ENCODE measurements at places on chromosomes 6 and 20.

DNA sequence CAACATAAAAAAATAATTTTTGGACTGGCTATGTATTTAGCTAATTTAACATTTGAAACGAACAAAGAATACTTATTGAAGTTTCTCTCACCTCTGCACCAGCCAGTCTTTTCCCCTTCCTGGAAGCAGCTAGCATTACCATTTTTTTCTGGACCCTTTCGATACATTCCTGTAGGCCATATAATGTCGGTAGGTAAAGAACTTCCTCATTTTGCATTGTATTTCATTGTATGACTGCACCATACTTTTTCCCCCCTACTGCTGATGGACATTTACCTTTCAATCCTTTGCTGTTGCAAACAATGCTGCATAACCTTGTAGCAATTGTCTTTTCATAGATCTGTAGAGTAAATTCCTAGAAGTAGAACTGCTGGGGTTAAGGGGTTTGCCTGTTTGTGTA is 17.6 kb downstream of the CBFA2T2 start:
- DNase-seq, result peak; percentile 24

GRCh38 chr6:155455766-155456165 is at the start of gene NOX3:
TSS of gene NOX3 (minus strand) at chr6:155455839. CDS start at chr6:155455800, 39 bp downstream.
- DNase-seq, result no peak

DNA sequence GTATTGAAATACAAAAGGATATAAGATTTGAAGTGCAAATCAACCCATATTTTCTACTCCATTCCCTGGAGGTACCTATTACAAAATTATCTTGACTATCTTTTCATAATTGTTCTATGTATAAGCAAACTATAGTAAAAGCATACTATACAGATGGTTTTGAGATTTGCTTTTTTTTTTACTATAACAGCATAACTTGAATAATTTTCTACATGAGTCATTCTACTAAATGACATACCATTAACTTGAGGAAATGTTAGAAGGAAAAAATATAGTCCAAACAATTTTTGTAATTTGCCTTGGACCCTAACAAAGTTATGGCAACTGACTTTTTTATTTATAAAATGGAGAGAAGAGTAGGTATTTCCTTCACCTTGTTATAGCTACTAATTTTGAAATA is 472.7 kb downstream of the PKHD1 start:
- DNase-seq, result no peak

GRCh38 chr6:55943329-55943728 is 67.9 kb upstream of the BMP5 start:
- DNase-seq, result no peak

DNA sequence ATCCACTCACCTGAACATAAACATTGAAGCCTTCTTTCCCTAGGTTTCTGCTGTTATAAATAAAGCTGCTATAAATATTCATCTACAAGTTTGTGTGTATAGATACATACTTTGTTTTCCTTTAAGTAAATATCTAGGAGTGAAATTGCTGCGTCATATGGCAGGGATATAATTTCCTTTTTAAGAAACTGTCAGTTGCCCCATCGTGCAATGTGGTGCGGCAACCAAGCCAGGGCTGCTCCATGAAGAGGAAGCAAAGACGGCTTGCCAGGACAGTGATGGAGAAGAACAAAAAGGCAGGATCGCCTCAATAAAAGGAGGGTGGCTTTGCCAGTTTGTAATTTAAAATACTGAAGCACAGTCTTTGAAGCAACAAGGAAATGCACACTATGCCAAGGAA is 36.6 kb downstream of the CITED2 start:
- DNase-seq, result peak; percentile 60

- DNase-seq, result no peak
Observed at GRCh38 chr20:11718474-11719094, 199.1 kb upstream of the BTBD3 start.

DNA sequence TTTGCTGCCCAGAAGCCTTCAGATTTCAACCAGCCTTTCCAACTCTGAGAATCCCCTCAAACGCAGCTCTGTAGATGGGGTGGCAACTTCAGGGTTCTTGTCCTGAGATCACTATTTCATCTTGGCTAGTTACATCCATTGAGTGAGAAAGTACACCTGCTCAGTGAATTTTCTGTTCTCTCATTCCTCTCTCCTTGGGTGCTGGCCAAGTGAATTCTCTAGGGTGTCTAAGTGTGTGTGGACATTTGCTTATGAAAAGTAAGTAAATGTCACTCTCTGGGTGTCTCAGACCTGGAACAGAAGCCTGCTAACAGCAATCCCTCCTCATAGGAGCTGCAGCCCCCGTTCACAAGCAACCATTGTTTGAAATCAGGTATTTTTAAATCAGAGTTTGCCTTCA is 3.8 kb downstream of the RIN2 start:
- DNase-seq, result no peak

GRCh38 chr6:44096612-44097011 is 30.6 kb downstream of the MRPL14 start:
- peak; percentile 89 for DNase-seq

GRCh38 chr6:2952557-2953095 is 18.7 kb downstream of the SERPINB6 start:
- peak; percentile 88 for DNase-seq

DNA sequence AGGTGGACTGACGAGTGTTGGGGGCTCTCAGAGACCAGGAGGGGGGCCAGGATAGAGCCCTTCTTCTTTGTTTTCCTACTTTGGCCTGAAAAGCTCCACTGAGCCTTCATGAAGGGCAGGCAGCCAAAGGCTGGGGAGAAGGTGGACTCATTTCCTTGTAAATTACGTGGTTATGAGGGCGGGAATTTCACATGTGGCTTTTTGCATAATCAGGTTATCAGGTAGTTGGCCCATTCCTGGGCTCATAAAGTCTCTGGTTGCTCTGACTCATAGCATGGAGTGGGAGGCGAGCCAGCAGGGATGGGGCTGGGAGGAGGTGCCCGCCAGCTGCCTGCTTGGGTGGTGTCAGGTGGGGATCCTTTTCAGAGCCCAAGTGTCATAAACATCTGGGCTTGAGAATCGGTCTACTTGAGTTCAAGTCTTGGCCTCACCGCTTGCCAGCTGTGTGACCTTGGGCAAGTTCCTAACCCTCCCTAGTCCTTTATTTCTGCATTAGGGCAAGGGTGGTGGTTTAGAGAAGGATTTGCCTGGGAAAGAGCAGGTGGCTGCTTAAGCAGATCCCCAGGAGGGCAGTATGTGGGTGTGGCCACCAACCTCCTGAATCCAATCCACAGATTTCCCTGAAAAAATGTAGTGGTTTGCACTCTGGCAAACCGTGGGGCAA is 26.5 kb upstream of the RNF24 start:
- peak; percentile 58 for DNase-seq

DNA sequence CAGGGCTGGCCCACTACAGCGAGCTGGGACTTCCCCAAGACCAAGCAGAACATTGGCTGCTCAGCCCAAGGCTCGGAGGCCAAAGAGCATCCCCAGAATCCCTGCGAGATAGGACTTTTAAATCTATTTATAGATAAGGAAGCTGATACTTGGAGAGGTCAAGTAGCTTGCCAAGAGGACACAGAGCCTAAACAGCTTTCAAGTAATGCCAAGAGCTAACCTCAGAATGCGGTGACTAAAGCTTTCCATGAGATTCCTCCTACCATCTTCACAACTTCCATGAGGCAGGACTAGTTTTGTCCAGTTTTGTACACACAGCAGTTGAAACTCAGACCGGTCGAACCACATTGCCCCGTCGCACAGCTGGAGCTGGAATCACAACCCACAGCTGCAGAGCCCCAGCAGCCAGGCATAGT is 168.1 kb upstream of the TOP1 start:
- no peak for DNase-seq

DNA sequence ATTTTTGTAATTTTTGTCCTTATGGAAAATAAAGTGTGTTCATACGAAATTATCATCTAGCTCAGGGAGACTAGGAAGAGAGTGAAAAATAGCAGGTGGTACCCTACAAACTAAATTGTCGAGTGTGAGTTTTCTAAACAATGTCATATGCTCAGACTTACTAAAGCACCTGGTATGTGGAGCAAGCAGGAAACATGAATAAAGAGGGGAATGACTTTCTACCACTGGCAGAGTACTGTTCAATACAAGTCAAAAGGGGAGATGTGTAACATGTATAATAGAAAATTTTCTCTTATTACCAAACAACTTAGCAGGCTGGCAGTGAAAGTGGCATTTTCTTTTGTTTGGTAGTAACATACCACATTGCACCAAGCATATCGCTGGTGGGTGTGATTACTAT is 36.1 kb downstream of the CTNNBL1 start:
- DNase-seq, result no peak

GRCh38 chr6:43242908-43243663 is at the start of gene TTBK1:
TSS of gene TTBK1 (plus strand) at chr6:43243481. CDS start at chr6:43246661, 3,180 bp downstream.
- no peak for DNase-seq

GRCh38 chr6:137866914-137867684 is at the start of gene TNFAIP3:
TSS of gene TNFAIP3 (plus strand) at chr6:137867259. CDS start at chr6:137871228, 3,969 bp downstream.
- peak; percentile 97 for DNase-seq

DNA sequence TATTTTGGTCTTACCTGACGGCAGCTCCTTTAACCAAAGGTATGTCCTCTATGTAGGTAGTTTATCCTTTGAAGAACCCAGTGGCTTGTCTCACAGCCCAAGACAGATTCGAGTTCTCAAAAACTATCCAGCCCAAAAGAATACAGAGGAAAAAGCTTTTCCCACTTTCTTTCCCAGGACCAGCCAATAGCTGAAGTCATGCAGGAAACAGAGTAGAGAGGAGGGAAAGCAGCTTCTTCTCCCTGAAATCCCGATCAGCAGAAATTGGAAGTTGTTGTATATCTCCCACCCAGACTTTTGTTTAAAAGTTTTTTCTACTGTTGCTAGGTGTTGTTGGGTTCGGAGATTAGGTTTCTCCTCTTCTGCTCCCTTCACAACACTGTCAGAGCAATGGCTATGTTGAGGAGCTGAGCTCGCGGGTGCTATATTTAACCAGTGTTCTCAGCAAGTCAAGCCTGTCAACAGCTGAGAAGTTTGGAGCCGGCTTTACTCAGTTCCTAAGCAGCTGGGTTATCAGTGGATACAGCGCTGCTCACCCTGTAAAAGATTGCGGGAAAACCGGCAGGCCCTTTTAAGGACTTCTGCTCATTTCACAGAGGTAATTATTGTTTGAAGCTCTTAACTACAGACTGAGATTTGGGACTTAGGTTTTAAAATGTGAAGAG is at the start of gene FILIP1:
TSS of gene FILIP1 (minus strand) at position 401 of the 665 bp plus-strand sequence. CDS start 78,828 bp downstream, outside the sequence.
- no peak for DNase-seq

DNA sequence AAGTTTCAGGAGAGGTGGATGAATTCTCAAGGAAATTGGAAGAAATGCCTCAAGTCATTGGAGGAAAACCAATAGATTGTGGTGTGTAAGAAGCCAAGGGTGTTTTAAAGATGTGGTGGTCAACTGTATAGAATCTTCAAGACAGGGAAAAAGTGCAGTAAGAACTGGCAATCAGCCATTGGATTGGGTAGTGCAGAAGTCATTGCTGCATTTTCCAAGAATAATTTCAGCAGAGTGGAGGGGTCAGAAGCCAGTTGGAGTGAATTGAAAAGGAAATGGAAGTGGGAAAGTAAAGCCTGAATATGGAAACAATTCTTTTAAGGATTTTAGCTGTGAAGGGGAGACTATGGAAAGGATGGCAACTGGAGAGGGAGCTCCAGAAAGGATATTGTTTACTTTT is 128.2 kb upstream of the TMEM170B start:
- no peak for DNase-seq

GRCh38 chr6:68054756-68055155 is 580.3 kb upstream of the ADGRB3 start:
- DNase-seq, result no peak

GRCh38 chr20:19382386-19383340 is 170.2 kb downstream of the SLC24A3 start:
- DNase-seq, result peak; percentile 66

DNA sequence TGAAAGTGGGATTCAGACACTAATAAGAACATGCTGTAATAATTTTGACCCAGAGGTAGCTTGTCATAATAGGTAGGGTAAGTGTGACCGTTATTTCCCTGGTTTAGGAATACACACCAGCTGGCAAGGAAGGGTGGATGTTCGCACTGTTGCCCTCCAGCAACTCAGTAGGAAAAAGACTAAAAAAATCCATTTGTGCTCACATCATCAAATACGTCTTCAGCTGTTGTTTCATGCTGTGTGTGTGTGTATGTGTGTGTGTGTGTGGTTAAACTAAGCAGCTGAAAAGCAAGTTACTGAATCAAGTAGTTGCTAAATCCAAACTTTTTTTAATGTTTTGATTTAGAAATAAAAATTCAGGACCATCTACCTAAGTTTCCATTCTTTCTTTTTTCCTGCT is 218.7 kb downstream of the TRDN start:
- no peak for DNase-seq

DNA sequence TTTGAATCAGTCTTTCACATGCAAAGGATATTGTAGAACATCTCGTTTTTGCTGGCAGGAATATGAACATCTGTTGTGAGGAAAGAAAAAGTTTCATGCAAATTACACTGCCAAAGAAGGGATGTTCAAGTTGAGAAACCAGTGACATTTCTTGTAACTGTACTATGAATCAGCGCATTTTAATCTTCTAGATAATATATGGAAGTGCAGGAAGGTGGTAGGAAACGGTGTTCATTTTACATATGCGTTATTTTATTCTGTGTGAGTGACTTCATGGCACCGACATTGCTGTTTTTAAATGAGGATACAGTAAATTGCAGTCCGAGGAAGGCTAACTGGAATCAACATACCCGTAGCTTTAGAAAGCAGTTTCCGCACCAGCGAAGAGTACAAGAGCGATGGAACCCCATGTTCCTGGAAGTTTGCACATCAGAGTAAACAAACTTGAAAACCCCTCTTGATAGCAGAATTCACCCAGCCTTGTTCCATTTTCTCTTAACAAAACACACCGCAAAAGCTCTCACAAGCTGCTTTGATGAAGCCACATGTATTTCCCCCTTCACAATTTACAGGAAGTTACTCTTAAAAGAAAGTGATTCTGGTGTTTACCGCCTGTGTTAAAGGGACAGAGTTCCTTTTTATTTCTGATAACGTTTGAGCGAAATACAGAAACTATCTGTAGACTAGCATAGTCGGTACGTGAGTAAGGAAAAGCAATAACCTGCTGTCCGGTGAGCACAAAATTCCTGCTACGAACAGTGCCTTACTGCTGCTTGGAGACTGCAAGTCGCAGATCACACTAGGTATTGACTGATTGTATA is 11.5 kb downstream of the PRDM1 start:
- DNase-seq, result peak; percentile 88

- DNase-seq, result peak; percentile 36
Observed at GRCh38 chr6:43268355-43268700, 25.0 kb downstream of the TTBK1 start.

DNA sequence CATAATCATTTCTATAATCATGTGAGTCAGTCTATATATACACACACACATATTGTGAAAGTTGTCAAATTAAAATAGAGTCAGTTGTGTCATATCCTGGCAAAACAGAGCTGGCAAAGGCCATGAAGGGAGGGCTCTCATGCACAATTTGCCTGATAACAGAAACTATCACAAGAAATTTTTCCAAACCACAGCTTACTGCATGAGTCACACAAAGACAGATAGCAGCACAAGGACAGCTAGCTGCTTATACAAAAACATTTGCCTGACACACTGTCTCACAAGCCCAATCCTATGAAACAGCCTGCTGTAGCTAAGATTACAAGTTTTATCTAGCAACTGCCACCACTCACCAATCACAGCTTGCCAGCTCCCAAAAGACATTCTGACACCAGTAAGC is 848.5 kb upstream of the MAN1A1 start:
- DNase-seq, result peak; percentile 95

- peak; percentile 41 for DNase-seq
Observed at GRCh38 chr6:14664112-14664601, 546.6 kb downstream of the CD83 start.
